ENCODE measurements at places on chromosomes 6 and 20.

DNA sequence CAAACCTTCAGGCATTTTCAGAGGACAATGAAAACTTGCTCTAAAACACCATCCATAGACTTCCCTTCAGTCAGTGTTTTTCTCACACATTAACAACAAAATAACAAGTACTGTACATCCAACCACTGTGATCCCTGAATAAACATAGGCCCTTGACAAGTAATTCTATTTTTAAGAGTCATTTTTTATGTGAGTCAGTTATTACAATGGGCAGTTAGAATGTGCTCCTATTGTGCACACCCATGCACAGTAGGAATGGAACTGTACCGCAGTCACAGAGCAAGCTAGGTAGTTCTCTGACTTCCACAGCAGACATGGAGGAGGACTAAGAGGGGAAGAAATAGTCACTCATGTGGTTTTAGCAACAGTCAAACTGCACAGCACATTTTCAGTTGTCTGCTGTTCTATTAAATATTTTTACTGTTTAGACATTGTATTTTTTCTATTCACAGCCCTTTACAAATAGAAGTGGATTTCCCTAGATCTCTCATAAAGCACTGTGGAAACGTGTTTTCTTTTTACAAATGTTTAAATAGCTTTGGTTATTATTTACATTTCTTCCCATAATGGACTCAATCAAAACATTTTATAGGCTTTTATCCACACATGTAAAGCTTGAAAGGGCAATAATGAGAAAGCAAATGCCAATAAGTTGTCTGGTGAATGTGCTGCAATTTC lies 100.4 kb downstream of the JAG1 start:
- DNase-seq: no peak

DNA sequence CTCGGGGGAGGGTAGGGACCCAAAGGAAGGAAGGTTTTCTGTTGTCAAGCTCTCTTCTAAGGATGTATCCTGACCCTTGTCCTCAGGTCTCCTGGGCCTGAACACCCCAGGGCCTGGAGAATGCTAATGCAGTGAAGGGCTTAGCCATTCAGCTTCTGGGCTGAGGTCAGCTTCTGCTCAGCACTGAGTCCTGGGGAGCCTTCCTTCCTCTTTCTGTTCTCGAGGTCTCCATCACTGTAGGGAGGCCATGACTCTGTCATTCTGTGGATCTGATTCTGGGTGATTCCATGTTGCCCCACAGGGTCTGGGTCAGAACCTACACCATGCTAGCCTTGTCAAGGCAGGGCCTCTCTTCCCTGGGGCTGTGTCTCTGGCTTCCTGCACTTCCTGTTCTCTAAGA lies 712.7 kb downstream of the DHX35 start:
- DNase-seq: no peak

- no peak for DNase-seq
Measured at GRCh38 chr6:9789201-9789600, 625.7 kb downstream of the TFAP2A start.

DNA sequence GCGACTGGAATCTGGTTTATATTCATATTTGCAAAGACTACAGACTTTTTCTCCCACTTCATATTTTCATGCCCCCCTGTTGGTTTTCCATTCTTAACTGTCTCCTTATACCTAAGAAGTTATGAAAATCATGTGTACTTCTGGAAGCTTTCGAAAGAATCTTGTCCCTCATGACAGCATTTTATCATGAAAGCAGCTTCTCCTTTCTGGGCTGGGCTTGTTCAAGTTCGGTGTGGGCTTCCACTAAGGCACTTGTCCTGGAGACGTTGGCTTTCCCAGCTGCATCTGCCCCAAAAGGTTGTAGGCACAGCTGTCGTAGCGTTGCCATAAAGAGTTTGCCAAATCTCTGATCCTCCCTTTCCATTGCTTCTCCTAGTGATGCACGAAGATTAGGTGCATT lies 56.5 kb downstream of the RPRD1B start:
- no peak for DNase-seq

DNA sequence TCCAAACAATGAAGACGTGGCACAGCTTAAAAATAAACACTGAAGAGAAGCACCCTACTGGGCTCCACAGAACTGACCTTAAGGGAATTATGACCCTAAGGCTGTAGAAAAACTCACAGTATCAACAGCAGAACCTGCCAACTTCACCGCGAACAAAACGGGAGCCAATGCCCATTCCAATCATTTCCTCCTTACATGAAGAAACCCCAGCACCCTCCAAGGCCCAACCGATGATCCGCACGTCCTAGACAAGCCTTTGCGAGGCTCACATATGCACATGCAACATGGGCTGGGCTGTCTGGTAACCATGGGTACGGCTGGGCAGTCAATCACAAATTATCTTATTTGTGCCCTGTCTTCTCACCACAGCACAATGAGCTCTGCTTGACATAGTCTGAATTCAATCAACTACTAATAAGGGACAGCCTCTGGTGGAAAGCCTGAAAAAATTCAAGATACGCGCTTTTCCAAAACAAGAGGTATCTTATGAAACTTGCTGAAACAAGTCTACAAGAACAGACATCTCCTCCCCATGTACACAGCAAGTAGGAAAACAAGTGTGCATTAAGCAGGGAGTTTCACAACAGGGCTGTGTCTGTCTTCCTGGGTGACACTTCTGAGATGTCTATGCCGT lies 1.7 kb downstream of the DIDO1 start:
- DNase-seq: no peak

GRCh38 chr6:142872376-142872775 lies 72.6 kb downstream of the HIVEP2 start:
- DNase-seq: no peak

GRCh38 chr20:61900011-61900944 lies 165.4 kb downstream of the TAF4 start:
- no peak for DNase-seq

DNA sequence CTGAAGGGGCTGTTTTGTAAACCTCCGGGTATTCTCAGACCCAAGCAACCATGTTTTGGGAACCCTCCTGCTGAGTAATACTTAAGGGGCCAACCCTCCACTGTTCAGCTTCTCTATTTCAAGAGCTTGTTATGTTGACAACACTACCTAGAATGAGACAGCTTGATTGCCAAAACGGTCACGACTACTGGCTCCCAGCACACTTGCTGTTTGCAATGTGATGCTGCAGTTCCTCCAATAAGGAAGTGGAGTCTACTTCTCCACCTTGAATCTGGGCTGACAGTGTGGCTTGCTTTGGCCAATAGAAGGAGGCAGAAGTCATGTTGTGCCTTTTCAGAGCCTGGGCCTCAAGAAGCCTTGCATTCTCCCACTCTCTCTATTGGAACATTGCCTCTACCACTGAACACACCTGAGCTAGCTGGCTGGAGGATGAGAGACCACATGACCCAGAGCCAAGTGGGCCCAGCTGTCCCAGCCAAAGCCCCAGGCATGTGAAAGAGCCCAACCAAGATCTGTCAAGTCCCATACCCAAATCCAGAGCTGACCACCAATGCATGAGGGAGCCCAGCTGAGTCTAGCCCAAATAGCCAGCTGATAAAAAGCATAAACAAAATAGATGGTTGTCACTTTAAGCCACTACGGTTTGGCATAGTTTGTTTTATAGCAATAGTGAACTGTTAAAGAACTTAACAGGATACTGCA lies 108.0 kb downstream of the PRND start:
- DNase-seq: peak; percentile 15

- DNase-seq: peak; percentile 55
Measured at GRCh38 chr20:52379723-52380336, 188.3 kb upstream of the ZFP64 start.

GRCh38 chr20:5136096-5136495 lies 9.3 kb downstream of the CDS2 start:
- DNase-seq: no peak

DNA sequence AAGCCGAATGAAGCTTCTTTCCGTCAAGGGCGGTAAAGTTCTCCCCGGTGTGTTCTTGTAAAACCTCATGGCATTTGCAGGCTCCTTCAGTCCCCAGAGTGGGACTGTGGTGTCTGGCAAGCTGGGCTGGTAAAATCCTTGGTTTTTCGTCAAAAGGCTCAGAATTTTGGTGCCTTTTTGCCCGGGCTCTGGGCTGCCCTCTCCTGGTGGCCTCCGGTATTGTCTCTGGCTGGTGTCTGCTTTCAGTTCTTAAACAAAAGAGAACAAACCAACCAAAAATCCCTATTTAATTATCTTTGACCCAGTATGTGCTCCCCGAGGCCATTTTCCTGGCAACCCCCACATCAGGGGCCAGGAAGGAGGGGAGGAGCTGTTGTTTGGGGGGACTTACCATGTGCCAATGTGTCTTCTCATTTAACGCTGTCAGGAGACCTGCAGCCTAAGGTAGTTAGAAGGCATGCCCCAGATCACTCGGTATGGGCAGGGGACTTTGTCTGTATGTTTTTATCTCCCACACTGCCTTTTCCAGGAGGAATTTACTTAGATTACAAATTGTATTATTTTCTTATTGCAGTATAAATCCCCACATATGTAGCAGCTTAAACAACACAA lies 11.1 kb downstream of the CDH4 start:
- peak; percentile 80 for DNase-seq
